ENCODE measurements at places on chromosomes 2 and 18.

DNA sequence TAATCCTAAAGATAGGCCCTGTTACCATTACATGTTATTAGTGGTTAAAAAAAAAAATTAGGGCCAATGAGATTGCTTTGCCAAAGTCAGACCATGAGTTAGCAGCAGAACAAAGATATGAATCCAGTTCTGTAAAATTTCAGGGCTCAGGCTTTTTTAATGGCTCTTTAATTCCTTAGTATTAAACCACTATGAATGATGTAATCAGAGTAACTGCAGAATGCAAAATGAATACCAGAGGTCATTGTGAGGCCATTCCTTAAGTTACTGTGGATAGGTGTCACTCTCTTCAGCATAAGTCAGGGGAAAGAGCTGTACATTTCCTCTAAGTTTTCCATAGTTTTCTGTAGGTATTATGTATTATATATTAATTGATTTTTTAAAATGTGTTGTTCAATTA is 42.2 kb upstream of the TBR1 start:
- DNase-seq, result no peak

- no peak for DNase-seq
Measured at GRCh38 chr2:169637620-169638019, 53.5 kb downstream of the PPIG start.

DNA sequence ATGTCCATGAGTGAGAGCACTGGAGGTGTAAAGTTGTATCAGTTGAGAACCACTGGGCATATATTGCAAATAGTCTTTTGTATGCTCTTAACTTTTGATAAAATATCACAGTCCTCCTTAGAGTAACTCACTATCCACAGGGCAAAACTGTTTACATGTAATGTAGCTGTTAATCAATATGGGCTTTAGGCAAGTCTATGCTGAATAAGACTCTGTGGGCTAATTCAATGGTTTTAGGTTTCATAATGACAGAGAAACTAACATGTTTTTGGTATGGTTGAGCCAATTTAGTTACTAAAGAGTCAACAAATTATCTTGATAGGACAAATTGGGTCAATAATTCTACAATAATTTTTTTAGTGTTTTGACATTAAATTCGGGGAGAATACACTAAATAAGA is 1134.9 kb upstream of the FAM98A start:
- DNase-seq, result no peak

GRCh38 chr18:39991696-39992265 is 1963.3 kb upstream of the PIK3C3 start:
- DNase-seq, result peak; percentile 46

- peak; percentile 39 for DNase-seq
Measured at GRCh38 chr2:25380586-25381375, 39.1 kb upstream of the DNMT3A start.

DNA sequence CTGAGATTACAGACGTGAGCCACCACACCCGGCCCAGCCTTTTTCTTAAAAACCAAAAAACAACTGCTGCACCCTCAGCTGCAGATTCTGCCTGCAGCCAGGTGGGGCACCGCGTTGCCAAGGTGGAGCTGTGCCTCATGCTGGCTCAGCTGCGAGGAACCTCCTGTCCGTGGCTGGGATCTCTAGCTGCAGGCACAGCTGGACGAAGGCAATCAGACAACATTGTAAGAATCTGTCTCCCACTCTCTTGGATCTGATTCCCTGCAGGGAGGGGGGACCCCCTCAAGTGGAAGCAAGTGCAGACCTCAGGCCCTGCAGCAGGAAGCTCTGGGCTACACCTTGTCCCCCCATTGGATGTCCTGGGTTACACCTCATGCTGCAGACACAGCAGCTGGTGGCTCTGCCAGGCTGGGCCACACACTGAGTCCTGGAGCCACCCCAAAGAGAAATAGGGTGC is 24.1 kb downstream of the CIDEA start:
- no peak for DNase-seq

DNA sequence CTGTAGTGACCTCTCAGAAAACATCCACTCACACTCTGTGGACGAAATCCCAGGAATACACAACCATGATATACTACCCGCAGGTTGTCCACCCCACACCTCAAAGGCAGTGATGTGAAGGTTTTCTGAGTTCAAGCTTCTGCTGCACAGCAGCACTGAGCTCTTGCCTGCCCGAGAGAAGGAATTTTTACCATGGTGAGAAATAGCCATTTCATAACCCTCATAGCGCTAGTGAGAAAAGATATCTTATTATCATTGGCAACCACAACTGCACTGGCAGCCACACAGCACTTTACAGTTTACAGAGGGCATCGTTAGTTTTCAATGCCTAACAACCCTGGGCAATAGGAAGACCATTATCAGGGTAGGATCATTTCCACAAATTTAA is 36.9 kb downstream of the NAPG start:
- no peak for DNase-seq

DNA sequence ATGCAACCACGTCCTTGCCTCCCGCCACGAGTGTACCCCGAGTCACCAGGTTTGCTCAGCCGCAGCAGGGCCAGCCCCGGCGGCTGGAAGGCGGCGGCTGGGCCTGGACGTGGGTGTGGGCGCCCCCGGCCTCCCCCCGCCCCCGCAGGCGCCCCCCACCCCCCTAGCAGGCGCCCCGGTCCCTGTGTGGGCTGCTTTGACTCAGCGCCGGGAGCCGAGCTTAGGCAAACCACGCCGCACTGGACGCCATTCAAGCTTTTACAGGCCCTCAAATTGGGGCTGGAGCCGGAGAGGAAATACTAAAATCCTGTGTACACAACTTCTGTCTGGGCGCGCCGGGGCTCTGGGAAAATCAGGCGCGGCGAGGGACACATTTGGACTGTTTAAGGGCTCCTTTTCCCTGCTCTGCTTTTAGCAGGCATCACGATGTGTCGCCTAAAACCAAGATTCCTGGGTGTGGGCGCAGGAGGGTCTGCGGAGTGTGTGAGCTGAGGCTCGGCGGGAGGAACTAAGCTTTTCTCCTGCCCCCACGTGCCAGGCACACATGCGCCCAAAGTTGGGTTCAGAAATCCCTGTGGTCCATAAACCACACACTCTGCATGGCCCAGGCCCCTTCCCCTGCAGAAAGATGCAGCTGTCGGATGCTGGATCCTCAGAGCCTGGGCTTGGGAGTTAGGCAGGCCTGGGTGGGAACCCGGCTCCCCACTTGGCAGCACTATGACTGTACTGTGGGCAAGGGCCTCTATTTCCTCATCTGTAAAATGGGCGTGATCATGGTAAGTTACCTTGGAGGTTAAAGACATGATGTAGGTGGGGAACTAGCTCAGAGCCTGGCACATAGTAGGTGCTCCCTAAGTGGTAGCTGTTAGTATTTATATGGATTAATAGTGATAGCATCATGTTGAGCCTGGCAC is 57.6 kb downstream of the ATOH8 start:
- DNase-seq, result peak; percentile 65

GRCh38 chr2:52127527-52127926 is 1095.6 kb upstream of the NRXN1 start:
- DNase-seq, result no peak

DNA sequence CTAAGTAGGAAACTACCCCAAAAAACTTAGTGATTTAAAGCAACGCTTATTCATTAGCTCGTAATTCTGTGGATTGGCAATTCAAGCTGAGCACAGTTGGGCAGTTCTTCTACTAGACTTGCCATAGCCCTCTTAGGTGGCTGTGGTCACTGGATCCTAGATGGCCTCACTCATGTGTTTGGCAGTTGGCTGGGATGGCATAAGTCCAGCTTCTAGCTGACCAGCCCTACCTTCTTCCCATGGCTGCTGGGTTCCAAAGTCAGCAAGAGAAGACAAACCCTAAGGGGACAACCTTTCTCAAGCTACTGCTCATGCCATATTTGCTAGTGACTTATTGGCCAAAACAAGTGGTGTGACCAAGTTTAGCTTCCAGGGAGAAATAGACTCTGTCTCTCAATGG is 95.3 kb downstream of the COPS8 start:
- no peak for DNase-seq

GRCh38 chr18:12403601-12404506 is 3.9 kb upstream of the PRELID3A start:
- no peak for DNase-seq

- DNase-seq, result no peak
Measured at GRCh38 chr18:78722386-78722785, 257.2 kb upstream of the SALL3 start.

- DNase-seq, result no peak
Measured at GRCh38 chr18:46276748-46277147, 172.6 kb downstream of the HAUS1 start.

DNA sequence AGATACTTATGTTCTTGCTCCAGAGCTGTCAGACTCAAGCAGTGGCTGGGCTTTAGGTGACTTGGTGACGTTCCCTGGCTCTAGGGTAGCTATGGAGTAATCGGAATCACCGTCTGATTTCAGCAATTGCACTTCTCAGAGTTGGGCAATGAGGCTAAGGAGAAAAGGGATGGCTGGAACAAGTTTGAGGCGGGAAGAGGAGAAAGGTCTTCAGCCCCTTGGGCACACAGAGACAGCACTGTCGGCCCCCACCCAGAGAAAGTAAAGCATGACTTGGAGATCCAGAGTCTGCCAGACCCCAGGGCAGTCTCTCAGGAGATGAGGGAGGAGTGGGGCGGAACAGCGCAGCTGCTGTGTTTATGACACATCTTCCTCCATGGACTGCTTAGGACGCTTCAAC is 114.5 kb downstream of the KLHL29 start:
- DNase-seq, result no peak

DNA sequence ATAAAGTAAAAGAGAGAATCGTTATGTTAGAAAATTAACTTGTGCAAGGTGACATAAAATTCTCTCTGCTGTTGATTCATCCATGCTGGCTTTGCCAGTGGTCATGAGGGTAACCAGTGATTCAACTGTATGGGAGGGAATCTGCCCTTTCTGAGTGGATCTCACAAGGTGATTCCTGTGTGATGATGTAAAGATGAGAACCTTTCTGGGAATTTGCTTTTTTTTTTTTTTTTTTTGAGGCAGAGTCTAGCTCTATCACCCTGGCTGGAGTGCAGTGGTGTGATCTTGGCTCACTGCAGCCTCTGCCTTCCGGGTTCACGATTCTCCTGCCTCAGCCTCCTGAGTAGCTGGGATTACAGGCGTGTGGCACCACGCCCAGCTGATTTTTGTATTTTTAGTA is 23.3 kb downstream of the RAB31 start:
- no peak for DNase-seq

DNA sequence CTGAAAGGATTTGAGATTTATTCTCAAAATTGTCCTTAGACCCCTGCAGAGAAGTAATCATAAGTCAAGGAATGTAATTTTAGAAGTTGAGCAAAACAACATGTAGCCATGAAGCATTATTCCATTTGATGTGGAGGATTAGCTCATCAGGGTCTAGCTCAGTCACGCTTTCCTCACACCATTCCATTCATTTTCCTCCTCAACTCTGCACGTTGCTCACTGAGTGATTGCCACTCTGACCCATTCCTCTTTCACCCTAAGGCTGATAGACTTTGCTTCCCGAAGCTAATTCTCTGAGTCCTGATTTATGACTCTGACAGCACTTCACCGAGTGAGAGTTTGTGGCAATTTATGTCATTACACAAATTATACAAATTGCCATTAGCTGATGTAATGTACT is 820.6 kb upstream of the PIK3C3 start:
- DNase-seq, result no peak

- DNase-seq, result no peak
Measured at GRCh38 chr2:74043345-74044329, 58.9 kb downstream of the TET3 start.

- DNase-seq, result no peak
Measured at GRCh38 chr2:85704800-85705679, 10.9 kb downstream of the GNLY start.

DNA sequence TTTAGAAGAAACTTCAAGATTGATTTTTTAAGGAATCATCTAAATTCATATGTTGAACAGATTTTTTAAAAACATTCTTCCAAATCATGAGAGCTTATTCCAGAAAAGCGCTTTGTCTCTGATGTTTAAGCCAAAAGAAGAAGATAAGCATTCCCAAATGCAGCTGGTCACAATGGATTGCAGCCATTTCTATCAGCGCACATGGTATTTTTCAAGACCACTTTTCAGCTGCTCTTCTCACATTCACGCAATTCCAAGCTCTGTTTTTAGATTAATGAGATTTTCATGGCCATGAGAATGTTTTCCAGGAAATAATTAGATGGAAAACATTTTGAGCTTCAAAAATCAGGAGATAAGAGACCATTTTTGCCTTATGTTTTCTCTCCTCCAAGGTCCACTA is 8.7 kb downstream of the OSBPL1A start:
- peak; percentile 46 for DNase-seq

DNA sequence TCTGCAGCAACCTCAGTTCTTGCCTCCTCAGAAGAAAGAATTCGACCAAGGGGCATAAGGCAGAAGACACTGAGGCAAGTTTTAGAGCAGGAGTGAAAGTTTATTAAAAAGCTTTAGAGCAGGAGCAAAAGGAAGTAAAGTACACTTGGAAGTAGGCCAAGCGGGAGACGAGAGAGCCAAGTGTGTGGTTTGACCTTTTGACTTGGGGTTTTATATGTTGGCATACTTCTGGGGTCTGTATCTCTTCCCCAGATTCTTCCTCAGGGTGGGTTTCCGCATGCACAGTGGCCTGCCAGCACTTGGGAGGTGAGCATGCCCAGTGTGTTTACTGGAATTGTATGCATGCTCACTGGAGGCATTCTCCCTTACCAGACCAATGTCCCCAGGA is 59.3 kb upstream of the ANKRD44 start:
- DNase-seq, result no peak

DNA sequence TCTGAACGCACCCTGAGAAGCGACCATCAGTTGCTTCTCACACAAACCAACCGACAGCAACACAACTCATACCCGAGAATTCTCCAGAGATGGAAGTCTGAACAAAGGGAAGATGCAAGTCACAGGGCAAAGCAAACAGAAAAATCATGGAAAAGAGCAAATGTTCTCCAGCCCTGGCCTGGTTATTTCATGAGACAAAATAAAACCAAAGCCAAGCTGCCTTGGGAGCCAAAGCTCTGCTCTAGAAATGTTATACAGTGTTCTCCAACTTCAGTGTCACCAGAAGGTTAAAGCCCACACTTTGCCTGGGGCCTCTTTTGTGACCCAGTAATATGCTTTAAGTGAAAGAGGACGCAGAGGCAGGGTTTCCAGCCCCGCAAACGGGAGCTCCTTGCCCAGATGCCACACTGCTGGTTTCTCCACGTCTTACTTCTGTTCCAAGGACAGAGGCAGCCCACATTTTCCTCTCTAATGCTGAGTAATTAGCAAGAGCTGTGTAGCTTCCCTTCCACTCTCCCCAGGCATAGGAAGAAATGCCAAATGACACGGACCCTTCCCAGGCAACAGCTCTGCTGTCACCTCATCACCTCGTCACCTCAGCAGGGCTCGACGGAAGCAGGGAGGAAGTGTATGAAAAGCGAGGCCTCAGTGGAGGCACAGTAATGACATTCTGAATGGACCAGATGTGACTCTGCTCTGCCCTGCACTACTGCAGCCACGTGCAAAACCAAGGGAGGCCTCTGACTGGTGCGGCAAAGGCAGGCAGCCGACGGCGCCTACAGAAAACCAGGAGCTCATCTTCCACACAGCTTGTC is 64.7 kb downstream of the FBXO15 start:
- peak; percentile 69 for DNase-seq

DNA sequence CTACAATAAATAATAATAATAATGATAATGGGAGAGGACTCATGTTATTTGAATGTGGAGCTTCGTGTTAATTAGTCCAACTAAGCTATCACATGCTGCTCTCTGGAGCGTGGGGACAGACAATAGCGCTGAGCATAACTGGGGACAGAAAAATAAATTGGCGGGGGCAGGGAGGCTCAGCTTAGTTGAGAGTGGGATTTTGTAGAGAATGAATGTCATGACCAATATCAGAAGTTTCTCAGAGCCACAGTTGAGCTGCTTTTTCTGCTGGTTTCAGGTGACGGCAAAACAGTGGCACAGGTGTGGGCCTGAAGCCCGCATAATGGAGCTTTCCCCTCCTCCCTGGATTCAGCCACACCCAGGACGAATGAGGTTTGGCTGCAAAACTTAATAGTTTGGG is 111.1 kb upstream of the CAB39 start:
- DNase-seq, result peak; percentile 61

Measured in eye (tissue), 1 donor.